Type B pancreatic cell (in vitro differentiated cells): ENCODE measurements at places on chromosomes 1 and 21. TPM values are rescaled to one million over a fixed set of nuclear protein-coding genes. Genes with fewer than 3 reads are reported as not detected.

SH2D5 gene
- 1.2 and 1.4 TPM in 2 replicates for total RNA-seq

- no peak overlapping the region for H3K4me3 ChIP-seq
- H3K4me1 ChIP-seq, result no peaks in the 10 kb centered on the region
- no peaks in the 10 kb centered on the region for H3K27me3 ChIP-seq
- no peak overlapping the region for H3K27ac ChIP-seq
These were observed 686.9 kb upstream of the NCAM2 start for GRCh38 chr21:20311234-20311787.

- H3K27ac ChIP-seq, result no peak overlapping the region
- H3K4me3 ChIP-seq, result no peak overlapping the region
- no peak for DNase-seq
- no peaks in the 10 kb centered on the region for H3K4me1 ChIP-seq
- peaks cover 19% of the 10 kb centered on the region for H3K27me3 ChIP-seq
These were observed 57.4 kb upstream of the MTF2 start for GRCh38 chr1:93021539-93022134.

SPRR3 gene
- 155 and 164 TPM in 2 replicates for total RNA-seq

PTCH2 gene
- total RNA-seq, result 1.6 and 3.4 TPM in 2 replicates

- H3K27ac ChIP-seq, result no peak overlapping the region
- H3K4me3 ChIP-seq, result no peak overlapping the region
- no peaks in the 10 kb centered on the region for H3K27me3 ChIP-seq
- H3K36me3 ChIP-seq, result peaks cover 3% of the 10 kb centered on the region
These were observed 18.5 kb upstream of the MTARC1 start for GRCh38 chr1:220768126-220768601.

DCAF6 gene
- total RNA-seq, result 27.2 and 38.3 TPM in 2 replicates
